GM10248 (cell line): ENCODE measurements at places on chromosomes 5 and 9.
A peak's percentile ranks its signal among the peaks of the same experiment; 100 is the strongest.

- no peak for DNase-seq
Observed at GRCh38 chr5:110104060-110104725, 414.5 kb downstream of the MAN2A1 start.

DNA sequence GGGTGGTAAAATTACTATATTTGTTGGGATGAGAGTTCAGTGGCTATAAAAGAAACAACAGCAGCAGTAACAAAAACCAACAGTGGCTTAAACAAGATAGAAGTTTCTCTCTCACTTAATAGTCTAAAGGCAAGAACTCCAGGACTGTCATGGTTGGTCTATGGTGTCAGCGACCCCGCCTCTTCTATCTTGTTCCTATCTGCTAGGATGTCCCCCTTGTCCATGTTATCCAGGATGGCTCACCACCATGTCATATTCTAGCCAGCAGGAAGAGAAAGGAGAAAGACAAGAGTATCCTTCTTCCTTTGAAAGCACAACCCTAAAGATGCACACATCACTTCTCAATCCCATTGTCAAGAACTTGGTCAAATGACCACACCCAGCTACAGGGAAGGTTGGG is 11.3 kb upstream of the OTP start:
- DNase-seq = no peak

- no peak for DNase-seq
Observed at GRCh38 chr9:97847474-97848214, 5.4 kb upstream of the FOXE1 start.

GRCh38 chr5:51433052-51433710 is 49.9 kb downstream of the ISL1 start:
- no peak for DNase-seq

GRCh38 chr5:117859176-117859575 is 1129.2 kb downstream of the DTWD2 start:
- no peak for DNase-seq

GRCh38 chr9:117777823-117778222 is 73.6 kb downstream of the TLR4 start:
- no peak for DNase-seq

DNA sequence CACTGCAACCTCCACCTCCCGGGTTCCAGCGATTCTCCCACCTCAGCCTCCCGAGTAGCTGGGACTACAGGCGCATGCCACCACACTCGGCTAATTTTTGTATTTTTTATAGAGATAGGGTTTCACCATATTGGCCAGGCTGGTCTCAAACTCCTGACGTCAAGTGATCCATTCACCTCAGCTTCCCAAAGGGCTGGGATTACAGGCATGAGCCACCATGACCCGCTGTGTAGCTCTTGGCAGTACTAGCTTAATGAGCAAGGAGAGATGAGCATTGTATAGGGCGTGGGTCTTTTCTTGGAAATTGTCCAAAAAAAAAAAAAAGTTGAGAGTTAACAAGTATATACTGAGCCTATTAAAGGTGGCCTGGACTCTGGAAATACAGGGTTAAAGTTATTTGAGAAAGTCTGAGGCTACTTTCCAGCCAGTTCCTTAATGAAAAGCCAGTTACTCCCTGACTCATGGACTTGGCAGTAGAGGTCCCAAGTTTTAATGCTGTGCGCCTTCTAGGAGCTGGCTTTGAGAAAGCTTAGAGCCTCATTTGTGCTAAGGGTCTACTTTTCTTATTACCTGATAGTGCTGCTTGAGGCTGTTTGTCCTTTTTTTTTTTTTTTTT is 4.2 kb upstream of the FGF18 start:
- DNase-seq = no peak

- DNase-seq = peak; percentile 54
Observed at GRCh38 chr5:157471709-157472108, 11.7 kb downstream of the NIPAL4 start.

- DNase-seq = no peak
Observed at GRCh38 chr5:170655476-170655875, 128.0 kb upstream of the GABRP start.

DNA sequence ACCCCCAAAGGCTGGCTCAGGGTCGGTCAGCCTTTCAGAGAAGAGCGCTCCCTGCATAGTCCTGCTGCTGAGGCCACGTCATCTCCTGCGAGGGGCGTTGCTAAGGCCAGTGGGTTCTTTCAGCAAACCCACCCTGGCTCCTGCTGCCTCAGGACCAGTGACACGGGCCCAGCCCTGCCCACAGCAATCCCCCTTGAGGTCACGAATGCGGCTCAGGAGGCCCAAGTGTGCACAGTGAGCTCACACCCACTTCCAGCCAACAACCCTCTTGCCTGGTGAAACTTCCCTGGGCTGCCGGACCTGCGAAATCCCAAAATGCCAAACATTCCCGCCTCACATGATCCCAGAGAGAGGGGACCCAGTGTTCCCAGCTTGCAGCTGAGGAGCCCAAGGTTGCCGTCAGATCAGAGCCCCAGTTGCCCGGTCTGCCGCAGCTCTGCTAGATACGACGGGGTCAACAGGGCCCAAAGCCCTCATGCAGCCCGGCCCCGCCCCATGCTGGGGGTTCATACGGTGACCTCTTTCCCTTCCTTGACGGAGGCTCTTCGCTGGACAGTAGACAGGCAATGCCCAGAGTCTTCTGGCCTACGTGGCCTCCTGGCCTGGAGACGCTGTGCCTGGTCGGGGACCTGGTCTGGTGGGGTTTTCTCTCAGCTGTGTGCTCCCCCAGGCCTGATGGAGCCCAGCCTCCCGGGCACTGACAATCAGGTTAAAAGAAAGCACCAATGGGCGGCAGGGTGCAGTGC is 116.4 kb upstream of the COL5A1 start:
- no peak for DNase-seq

DNA sequence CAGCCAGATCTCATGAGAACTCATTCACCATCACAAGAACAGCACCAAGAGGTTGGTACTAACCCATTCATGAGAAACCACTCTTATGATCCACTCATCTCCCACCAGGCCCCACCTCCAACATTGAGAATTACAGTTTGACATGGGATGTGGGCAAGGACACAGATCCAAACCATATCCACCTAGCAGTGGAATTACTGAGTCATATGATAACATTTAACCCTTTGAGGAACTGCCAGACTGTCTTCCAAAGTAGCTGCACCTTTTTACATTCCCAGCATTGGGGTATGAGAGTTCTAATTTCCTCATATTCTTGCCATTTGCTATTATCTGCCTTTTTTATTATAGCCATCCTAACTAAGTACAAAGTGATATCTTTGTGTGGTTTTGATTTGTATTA is 51.9 kb downstream of the CTNNA1 start:
- no peak for DNase-seq

GRCh38 chr9:20659474-20659967 is 24.5 kb upstream of the FOCAD start:
- DNase-seq = no peak

GRCh38 chr9:129324808-129325502 is 146.9 kb upstream of the IER5L start:
- DNase-seq = no peak

DNA sequence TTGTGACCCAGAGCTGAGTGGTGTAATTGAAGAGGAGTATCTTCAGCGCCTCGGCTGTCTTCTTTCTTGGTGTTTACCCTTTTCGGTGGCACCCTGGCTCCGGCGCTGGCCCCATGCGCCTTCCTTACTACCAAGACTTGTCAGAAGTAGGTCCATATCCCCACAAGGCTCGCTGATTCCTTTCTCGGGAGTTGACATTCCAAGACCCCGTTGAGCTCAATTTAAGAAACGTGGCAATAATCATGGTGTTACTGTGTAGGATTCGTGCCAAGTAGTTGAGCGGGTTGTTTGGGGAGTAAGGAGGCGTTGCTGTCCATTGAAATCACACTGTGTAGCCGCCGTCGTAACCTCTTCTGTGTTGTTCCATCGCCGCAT is 795 bp downstream of the NDUFAF2 start:
- DNase-seq = no peak

GRCh38 chr9:31325778-31326177 is 1058.7 kb upstream of the ACO1 start:
- no peak for DNase-seq

GRCh38 chr5:29379619-29380018 is 1813.9 kb upstream of the CDH6 start:
- no peak for DNase-seq

DNA sequence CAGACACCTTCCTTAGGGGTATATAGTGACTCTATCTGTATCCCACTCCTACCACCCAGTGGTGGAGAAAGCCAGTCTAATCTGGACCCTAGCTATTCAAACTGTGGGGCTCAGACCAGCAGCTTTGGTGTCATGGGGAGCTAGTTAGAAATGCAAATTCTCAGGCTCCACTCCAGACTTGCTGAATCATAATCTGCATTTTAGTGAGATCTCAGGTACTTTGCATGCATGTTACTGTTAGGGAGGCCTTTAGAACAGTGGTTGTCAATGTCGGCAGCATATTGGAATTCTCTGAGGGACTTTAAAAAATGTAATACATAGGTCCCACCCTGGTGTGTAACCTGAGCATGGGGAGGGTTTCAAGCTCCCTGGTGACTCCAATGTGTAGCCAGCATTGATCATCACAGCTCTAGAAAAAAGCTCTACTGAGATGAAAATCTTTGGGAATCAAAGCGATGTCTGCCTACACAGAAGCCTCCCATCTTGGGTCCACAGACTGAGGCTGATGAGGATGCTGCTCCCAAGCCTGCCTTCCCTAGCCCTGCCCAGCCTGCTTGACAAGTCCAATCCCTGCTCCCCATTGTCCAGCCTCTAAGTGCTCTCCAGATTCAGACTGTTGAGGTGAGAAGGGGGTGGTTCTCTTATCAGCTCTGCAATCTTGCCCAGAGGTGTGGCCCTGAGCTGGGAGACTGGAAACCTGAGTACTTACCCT is 11.9 kb upstream of the GM2A start:
- DNase-seq = no peak

DNA sequence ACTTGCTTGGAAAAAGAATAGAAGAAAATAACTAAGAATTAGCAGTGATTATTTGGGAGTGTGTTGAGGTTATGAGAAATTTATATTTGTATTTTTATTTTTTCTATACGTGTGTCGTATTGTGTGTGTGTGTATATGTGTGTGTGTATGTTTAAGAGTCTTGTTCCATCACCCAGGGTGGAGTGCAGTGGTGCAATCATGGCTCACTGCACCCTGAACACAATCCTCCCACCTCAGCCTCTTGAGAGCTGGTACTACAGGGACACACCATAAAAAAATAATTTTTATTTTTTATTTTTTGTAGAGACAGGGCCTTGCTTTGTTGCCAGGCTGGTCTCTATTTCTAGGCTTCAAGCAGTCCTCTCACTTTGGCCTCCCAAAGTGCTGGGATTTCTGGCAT is 643.8 kb downstream of the PDE4D start:
- DNase-seq = no peak

DNA sequence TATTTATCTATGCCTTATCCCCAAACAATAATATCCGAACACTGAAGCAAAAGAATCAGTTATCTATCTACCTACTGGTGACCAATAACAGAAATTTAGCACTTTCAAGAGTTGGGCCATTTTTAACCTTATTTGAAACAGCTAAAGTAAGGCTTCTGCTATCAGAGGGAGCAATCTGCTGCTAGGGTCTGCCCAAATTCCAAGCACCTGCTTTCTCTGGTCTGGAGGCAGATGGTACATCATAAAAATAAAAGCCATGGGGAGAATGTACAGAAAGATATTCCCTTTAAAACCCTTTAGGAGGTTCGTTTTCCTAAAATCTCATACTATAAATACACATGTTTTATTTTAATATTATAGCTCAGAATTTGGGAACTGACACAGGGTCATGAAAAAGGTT is 37.7 kb upstream of the ARSB start:
- no peak for DNase-seq
